Activated naive CD4-positive, alpha-beta T cell treated with anti-CD3 and anti-CD28 coated beads for 36 hours (primary cell): ENCODE measurements at places on chromosomes 3 and 15.

DNA sequence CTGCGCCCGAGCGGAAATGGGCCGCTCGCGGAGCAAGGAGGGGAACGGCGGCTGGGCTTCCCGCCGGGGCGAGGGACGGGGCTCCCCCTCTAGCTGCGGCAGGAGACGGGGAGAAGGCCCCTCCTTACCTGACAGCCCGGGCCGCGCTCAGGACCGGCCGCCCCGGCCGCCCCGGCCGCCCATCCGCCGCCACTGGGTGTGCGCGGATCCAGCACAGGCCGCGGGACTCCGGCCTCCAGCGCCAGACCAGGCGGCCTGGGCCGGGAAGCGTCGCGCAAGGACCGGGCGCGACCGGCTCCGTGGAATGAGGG lies 296 bp downstream of the TPRA1 start:
- peak; percentile 50 for DNase-seq

DNA sequence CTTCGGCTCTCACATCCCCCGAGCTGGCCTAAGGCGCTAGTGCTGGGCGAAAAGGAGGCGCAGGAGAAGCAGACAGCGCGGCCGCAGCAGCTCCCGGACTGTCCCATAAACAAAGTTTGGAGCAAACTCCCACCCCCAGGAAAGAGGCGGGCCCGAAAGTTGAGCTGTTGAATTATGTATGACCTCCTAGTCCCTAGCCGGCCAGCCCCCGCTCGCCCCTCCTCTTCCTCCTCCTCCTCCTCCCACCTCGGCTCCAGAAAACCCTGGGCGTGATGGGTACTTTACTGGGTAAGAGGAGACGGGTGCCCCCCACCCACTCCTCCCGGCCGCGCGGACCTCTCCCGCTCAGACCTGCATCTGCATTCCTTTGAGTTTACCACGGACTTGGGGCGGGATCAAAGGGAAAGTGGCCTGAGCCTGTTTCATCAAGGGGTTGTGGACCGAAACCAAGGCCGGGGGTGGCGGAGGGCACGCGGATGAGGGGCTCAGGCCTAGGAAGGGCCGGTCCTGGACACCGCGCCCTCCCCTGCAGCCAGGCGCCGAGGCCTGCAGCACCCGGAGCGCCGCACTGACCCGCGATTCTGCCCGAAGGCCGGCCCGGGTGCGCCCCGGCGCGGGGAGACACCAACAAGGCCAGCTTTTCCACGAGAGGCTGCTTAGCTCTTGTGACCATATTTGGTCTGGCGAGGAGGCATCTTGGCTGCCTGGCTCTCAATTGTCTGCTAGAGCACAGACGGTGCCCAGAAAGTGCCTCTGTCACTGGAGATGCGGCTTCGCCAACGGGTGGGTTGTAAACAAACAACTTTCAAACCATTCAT lies at the start of gene WWTR1:
Gene WWTR1, minus strand, starts transcription at position 100 of the 818 bp plus-strand sequence. CDS start 719 bp downstream, outside the sequence.
- DNase-seq, result peak; percentile 59

DNA sequence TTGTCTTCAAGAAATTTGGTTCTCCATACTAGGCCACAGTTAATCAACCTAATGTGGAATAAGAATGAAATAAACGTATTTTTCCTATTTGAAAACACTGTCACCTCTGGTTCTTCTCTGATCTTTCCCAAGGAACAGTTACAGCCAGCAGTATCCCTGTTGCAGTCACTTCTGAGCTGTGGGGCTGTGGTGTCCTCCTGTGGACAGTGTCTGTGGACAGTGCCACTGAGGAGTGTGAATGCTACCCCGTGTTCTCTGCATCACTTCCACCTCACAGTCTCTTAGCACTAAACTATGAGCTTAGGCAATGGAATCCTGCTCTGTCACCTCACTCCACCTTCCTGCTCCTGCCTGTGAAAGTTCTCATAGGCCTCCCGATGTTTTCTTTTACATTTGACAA lies 817.5 kb downstream of the VGLL3 start:
- DNase-seq, result no peak

DNA sequence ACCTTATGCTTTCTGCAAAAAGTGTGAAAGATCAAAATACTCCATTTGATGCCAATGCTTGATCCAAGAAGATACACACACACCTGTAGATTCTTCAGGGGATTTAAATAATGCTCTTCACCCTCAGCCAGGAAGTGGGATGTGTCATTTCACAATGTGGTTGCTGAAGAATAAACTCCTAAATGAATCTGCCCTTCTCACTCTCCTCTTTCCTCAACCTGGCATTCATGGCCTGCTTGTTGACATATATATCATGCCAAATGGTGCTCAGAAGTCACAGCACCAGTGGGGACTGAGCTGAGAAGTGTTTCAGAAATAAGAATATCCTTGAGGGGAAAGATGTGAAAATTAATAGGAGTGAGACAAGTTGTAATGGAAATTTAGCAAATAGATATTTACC lies 146.6 kb upstream of the ARHGEF26 start:
- DNase-seq, result no peak

DNA sequence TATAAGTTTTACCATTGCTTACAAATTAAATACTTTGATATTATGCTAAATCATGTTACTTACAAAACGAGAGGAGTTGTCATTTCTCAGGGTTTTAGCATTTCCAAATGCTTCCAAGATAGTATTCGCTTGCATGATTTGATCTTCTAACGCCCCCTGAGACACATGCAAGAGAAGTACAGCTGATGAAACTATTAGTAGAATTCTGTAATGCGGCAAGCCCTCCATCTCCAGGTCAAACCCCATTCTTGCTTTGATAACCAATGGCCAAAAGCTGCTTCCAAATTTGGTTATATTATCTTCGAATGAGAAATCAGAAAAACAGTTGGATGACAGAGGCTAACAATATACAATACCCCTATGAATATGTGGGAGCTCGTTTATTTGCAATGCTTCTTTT lies 14.7 kb downstream of the MYH15 start:
- no peak for DNase-seq

DNA sequence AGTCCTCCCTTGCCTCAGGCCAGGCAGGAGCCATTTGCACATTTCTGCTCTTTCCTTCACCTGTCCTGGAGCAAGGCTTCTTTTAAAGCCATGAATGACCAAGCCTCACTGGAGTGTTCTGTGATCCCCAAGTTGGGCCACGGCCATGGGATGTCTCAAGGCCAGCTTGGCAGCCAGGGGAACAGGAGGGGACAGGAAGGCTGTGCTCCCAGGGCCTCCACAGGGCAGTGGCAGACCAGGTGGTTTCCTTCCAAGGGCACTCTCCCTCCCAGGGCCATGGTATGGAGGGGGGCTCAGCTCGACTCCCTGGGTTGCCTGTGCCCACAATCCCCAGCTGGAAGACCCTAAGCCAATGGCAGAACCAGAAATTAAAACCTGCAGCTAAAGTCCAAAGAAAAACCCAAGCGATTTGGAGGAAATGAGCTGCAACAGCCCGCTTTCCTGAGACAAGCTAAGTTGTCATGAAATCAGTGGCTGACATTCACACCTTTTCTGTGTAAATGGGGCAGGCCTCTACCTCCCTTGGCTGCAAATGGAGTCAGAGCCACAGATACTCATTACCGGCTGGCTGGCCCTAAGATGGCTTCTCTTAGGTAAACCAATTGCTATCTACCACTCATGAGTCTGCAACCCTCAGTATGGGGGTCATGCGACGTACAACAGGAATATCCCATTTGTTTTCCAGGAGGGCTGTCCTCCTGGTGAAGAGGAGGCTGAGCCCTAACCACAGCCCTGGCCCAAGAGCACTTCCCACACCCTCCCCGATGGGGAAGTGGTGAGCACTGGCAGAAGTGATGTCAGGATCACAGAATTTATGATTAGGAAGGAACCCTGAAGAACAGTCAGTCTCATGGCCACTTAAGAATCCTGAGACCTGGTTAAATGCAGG lies 83.3 kb downstream of the SNRK start:
- no peak for DNase-seq

DNA sequence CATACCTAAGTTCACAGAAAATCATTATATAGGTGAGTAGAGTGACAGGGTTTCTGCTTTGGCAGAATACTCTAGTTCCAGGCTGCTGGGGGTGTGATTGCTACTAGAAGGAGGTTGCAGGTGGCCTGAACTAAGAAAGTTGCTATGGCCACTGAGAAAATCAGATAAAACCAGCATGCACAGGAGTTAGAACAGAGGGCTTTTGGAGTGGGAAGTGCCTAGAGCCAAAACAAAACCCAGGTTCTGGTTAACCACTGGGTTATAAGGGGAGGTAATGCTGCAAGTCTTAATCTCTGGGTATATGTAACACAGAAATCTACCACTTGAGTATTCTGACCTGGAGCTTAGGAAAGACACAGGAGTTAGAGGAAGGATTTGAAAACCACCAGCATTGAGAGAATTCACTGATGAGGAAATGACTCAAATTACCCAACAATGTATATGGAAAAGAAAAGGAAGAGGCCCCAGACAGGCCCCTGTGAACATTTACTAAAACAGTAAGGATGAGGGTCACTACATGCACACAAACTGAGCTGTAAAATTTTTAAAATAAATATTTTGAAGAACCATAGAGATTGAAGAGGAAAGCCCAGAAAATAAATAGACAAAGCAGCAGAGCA lies 60.0 kb downstream of the PLOD2 start:
- DNase-seq, result no peak

- DNase-seq, result no peak
These were observed 211.7 kb upstream of the UBE2E1 start for GRCh38 chr3:23594066-23594465.

DNA sequence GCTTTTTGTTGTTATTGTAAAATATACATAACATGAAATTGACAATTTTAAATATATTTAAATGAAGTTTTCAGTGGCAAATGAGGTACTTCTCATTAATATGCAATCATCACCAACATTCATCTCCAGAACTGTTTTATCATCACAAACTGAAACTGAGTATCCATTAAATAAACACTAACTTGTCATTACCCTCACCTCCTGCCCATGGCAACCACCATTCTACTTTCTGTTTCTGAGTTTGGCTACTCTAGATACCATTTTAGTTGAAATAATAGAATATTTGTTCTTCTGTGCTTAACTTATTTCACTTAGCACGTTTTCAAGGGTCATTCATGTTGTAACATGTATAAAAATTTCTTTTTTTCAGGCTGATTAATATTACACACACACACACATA lies 834.3 kb downstream of the PLOD2 start:
- DNase-seq, result no peak

- DNase-seq, result no peak
These were observed 106.1 kb upstream of the GMNC start for GRCh38 chr3:190968616-190969015.

DNA sequence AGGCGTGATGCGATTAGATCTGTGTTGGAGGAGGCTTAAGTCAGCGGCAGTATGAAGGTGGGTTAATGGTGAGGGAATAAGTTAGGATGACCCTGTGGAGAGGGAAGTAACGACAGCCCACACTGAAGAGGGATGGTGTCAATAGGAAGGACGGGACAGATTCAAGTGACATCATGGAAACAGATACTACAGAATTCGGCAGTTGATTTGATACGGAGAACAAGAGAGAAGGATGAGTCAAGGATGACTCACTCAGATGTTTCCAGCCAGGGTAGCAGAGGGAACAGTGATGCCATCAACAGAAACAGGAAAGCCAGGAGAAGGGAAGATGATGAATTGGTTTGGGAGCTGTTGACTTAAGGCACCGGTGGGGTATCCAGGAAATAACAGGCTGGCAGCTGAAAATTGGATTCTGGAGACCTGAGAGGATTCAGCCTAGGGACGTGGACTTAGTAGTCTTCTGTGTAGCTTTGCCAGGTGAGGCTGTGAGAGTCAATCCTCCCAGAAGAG lies 38.0 kb downstream of the SHC4 start:
- DNase-seq, result peak; percentile 19

- no peak for DNase-seq
These were observed 1.3 kb upstream of the PLA1A start for GRCh38 chr3:119596398-119596797.

DNA sequence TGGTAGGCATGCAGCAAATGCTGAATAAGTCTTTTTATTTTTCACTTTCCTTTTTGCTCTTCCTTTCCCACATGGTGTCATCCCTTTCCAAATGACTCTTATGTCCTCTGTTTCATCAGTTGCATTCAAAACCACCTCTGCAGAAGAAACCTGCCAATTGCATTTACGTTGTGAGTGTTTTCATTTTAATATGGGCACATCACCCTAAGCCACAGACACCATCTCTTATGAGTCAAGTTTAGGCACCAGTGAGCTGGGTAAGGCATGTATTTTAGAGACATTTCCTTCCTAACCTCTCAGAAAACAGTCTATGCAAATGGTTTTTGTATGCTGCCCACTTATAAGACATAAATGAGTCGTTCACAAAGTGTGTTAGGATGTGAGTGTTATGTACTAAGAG lies 223.3 kb upstream of the ADAMTS9 start:
- DNase-seq, result no peak

DNA sequence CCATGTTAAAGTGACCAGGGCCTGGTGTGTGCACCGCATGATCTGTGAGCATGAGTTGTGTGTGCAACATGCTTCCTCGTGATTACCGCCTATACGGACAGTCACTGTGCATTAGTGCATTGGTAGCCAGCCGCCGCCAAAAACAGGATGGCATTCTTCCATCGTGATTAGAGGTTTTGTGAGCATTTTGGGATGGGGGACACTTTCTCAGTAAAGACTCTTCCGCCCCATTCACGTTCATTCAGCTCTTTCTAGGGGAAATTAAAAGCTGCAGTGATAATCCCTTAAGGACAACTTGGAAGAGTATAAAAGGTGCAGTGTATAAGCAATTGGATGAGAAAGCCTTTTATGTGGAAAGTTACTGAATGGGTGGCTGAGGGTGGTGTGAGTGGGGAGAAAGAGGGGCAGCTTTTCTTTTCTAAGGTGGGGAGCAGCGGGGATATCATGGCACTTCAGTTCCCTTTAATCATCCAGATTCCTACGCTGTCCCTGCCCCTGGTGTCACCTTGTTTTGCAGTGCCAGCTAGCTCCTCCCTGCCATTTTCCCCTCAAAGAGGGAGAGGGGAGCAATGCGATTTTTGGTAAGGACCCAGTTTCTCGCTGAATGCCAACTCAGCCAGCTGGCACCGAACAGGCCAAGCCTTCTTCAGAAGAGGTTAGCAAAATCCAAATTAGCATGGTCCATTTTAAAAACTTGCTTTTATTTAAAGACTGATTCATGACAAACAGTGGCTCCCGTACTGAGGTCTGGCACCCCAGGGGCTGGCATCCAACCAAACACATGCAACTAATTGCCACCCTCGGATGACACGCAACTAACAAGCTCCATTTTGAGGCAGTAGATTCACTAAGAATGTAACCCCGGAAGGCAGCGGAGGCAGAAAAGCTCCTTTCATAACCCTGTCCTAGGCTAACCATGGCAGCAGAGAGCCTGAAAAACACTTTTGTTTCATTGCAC lies 447.8 kb downstream of the FHIT start:
- no peak for DNase-seq

DNA sequence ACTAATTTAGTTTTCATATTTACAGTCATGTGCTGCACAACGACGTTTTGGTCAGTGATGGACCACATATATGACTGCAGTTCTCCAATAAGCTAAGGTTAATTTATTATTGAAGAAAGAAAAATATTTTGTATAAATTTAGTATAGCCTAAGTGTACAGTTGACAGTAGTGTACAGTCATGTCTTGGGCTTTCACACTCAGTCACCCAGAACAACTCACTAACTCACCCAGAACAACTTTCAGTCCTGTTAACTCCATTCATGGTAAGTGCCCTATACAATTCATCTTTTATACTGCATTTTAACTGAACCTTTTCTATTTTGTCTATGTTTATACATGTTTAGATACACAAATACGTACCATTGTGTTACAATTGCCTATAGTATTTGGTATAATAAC lies 3.8 kb upstream of the GABRR3 start:
- DNase-seq, result no peak
